ENCODE measurements at places on chromosomes 6 and 20.

DNA sequence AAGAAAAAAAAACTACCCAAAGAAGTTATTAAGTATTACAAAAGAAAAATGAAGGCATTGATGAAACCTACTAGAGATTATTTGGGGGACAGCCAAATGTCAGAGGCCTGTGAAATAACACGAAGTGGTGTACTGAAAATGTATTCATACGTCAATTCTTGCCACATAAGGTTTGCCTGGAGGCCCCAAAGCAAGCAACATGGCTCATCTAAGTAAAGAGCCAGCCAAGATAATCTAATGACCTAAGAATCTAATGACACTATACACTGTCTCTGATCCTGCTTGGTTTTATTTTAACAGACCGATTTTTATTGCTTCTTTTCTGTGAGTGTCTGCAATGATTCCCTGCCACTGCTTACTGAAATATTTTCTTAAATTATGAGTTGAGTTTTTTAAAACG, 34.7 kb downstream of the FILIP1 start:
- no peak for DNase-seq

GRCh38 chr20:47814632-47815415, 29.5 kb upstream of the SULF2 start:
- no peak for DNase-seq

GRCh38 chr20:31740208-31740607, 1.1 kb downstream of the TPX2 start:
- DNase-seq = no peak

DNA sequence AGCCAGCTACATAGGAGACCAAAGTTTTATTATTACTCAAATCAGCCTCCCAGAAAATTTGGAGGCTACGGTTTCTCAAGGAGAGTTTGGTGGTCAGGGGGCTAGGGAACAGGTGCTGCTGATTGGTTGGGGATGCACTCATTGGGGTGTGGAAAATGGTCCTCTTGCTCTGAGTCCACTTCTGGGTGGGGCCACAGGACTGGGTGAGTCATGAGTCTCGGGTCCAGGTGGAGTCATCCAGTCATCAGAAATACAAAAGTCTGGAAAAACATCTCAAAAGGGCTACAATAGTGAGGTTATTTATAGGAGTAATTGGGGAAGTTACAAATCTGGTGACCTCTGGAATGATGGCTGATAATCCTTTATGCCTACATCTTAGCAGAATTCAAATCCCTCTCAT, 54.3 kb upstream of the SLC22A16 start:
- DNase-seq = no peak

GRCh38 chr6:70060680-70061079, 194.3 kb downstream of the COL19A1 start:
- DNase-seq = no peak

- DNase-seq = no peak
These were observed 109.5 kb downstream of the KIF13A start for GRCh38 chr6:17877895-17878440.

- no peak for DNase-seq
These were observed 209.0 kb upstream of the RSPO3 start for GRCh38 chr6:126909493-126909892.

- no peak for DNase-seq
These were observed 30.6 kb upstream of the ADRM1 start for GRCh38 chr20:62272200-62272599.

GRCh38 chr6:89310929-89311328, 4.2 kb downstream of the GABRR2 start:
- no peak for DNase-seq

GRCh38 chr20:17642404-17643269, 39.4 kb downstream of the RRBP1 start:
- DNase-seq = no peak

DNA sequence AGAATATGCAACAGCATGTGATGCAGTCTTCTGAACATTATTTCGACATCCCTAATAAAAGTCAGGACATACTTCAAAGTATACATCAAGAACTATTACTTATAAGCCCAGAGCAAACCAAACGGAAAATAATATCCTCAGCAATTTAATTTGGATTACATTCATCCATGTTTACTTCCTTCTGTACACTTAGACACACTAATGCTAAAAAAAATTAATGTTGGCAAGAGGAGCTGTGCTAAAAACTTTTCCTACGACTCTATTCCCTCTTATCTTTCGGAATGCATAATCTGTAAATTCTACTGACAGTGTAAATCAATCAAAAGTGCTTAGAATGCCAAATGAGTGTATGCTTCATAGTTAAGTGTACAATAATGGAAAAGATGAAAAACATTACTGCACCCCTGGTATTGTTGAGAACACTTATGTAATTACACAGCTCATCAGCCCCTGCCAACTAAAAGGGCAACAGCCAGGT, 301.2 kb upstream of the HSF2 start:
- DNase-seq = no peak

- no peak for DNase-seq
These were observed 66.8 kb downstream of the CDC40 start for GRCh38 chr6:110246900-110247546.

- DNase-seq = no peak
These were observed 615.0 kb downstream of the HDGFL1 start for GRCh38 chr6:23184351-23184750.

GRCh38 chr20:59495894-59496510, 108.3 kb upstream of the PHACTR3 start:
- DNase-seq = peak; percentile 28

DNA sequence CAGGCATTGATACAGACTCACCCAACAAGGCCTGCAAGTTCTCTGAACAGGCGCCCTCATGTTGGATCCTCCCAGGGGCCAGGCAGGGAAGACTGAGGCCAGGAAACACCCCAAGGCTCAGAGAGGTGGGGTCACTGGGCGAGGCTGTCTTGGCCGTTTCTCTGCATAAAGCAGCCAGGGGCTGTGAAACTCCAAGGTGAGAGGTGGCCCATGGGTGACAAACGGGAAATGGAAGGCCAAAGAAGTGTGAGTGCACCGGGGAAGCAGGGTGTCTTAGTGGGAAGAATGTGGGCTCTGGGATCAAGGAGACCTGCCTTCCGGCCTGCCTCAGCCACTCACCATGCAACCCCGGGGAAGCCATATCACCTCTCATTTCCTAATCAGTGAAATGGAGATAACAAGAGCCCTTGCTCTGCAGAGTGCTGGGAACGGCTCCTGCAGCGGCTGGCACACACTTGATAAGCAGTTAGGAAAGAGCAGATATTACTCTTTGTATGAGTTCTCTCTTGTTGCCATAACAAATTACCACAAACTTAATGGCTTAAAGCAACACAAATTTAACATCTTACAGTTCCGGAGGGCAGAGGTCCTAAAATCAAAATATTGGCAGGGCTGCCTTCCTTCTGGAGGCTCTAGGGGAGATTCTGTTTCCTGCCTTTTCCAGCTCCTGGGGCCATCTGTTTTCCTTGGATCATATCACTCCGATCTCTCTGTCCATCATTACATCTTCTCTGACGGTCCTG, 168.6 kb downstream of the NFATC2 start:
- DNase-seq = no peak

- DNase-seq = no peak
These were observed 130.6 kb upstream of the DOK5 start for GRCh38 chr20:54344832-54345231.

DNA sequence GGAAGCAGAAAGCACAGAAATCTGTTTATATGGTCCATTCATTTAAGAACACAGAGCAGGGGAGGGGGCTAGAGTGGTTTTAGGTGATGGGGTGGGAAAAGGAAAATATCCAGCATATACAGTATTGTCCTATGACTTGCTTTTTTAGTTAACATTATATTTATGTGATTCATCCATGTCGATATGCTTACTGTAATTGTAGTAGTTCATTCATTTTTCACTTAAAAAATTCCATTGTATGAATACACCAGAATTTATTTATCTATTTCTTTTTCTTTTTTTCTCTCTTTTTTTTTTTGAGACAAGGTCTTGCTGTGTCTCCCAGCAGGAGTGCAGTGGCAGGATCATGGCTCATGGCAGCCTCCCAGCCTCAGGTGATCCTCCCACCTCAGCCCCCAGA, 9.6 kb upstream of the PRIM2 start:
- DNase-seq = no peak

DNA sequence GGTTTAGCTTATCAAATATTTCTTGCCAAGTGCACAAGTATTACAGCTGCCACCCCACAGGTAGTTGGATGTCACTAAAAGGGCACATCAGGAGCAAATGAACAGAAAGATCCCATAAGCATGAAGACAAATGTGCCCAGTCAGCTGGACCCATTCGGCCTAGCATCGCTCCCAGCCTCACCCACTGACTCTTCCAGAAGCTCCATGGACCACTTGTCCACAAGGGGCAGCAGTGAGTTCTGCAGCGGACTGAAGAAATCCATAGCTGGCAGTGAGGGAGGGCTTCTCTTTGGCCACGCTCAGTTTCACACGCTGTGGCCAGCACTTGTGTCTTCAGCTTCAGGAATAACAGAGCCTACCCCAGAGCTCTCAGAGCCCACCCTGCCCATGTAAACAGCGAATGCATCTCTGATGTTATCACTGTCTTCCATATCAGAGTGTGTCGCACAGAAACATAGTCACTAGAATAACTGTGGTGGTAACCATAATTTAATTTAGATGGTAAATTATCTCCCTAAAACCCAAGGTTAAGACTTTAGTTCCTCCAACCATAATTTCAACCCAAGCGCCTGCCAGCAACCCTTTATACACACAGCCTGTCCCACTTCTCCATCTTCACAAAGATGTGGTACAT, 15.8 kb downstream of the CGA start:
- no peak for DNase-seq

GRCh38 chr6:79842376-79843040, 104.8 kb downstream of the ELOVL4 start:
- DNase-seq = no peak
